C1 segment of cervical spinal cord (tissue), 14 donors: ENCODE measurements at places on chromosomes 4 and X.

DNA sequence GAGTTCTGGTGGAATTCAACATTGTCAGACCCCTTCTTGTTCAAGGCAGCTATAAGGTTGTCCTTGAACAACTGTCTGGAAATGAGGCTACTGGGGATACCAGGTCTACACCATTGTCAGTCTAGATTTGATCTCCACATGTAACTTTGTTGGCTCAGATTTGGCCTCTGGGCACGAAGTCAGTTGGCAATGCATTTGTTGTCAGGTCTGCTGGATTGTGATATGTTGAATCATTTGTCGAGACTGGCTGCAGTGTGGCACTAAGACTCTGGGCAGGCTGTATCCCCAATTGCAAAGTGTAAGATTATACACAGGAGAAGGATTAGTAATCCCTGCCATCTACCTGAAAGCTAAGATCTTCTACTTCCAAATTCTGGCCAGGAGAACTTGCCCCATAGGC lies 26.5 kb downstream of the ZNF81 start:
- DNase-seq = no peak

GRCh38 chr4:186940476-186940875 lies 216.8 kb upstream of the FAT1 start:
- no peak for DNase-seq

- no peak for DNase-seq
Measured at GRCh38 chrX:104618106-104618895, 52.3 kb downstream of the IL1RAPL2 start.

DNA sequence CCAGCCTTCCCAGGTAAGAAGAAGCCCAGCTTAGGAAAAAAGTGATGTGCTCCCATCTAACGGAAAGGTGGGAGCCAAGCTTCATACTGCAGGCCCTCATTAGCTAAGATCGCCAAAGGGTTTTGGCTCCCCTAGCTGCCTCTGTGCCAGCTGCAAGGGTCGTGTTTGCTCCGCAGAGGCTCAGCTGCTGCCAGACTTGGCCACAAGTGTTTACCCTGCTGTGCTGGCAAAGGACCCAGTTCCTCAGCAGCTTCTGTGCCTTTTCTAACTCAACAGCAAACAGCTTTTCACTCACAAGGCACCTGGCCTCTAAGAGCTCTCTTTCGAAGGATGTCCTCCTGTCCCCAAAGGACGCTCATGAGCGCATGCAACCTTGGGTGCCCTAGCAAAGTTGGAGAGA lies 12.2 kb upstream of the VMA21 start:
- DNase-seq = peak; percentile 2

- no peak for DNase-seq
Measured at GRCh38 chr4:52657618-52658501, 1.2 kb downstream of the USP46 start.

DNA sequence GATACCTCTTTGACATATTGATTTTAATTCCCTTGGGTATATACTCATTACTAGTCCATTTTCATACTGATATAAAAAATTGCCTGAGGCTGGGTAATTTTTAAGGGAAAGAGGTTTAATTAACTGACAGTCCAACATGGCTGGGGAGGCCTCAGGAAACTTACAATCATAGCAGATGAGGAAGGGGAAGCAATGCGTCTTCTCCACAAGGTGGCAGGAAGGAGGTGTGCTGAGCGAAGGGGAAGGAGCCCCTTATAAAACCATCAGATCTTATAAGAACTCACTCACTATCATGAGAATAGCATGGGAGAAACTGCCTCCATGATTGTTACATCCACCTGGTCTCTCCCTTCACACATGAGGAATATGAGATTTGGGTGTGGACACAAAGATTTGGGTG lies 42.4 kb downstream of the MSX1 start:
- no peak for DNase-seq

DNA sequence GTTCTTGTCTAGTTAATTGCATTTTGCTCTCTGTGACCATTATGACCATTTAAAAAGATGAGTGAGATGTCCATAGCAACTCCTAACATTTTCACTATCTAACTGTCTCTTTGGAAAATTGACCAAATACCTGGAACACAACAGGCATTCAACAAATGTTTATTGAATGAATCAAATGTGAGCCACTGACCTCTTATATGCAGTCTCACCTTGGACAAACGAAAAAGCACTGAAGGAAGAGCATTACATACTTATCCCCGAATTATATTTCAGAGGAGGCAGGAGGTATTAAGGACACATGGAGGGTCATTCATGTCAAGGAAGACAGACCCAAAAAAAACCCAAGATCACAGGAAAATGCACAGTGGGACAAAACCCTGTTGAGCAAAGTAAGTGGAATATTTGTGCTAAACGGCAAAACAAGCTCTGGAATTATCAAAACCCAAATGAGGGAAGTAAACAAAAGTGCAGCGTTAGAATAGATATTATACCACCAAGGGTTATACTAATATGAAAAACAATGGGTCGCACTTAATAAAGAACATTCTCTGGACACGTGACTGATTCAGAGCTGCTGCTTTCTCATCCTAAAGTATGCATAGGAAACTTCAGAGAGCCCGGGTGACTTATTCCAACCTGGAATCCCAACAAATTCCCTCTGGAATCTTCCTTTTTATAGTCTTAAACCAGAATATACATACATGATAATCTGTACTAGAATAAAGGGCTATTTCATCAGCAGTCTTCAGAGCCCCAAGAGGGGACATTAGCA lies 131.9 kb downstream of the AMELX start:
- no peak for DNase-seq
